ENCODE measurements at places on chromosomes 2 and 18. TPM values are rescaled to one million over a fixed set of nuclear protein-coding genes. Genes with fewer than 3 reads are reported as not detected.

The GCG gene
- total RNA-seq, result not detected

The MLPH gene
- total RNA-seq, result 5.4 TPM

The NEU2 gene
- total RNA-seq, result not detected

The SFTPB gene
- total RNA-seq, result 0.17 TPM

The IL37 gene
- not detected for total RNA-seq

The PAIP2B gene
- 0.63 TPM for total RNA-seq

The NR4A2 gene
- 0.32 TPM for total RNA-seq

The CREG2 gene
- 0.26 TPM for total RNA-seq
